T47D (cell line): ENCODE measurements at places on chromosomes 16 and 17.

- DNase-seq: no peak
Observed at GRCh38 chr16:86581458-86581857, 3.1 kb downstream of the FOXL1 start.

- no peak for DNase-seq
Observed at GRCh38 chr17:82443465-82444283, 6.9 kb downstream of the CYBC1 start.

GRCh38 chr16:68265078-68265920 is 973 bp downstream of the SLC7A6 start:
- DNase-seq: peak; percentile 84

- DNase-seq: no peak
Observed at GRCh38 chr16:67116388-67117311, 6.9 kb downstream of the PHAF1 start.

DNA sequence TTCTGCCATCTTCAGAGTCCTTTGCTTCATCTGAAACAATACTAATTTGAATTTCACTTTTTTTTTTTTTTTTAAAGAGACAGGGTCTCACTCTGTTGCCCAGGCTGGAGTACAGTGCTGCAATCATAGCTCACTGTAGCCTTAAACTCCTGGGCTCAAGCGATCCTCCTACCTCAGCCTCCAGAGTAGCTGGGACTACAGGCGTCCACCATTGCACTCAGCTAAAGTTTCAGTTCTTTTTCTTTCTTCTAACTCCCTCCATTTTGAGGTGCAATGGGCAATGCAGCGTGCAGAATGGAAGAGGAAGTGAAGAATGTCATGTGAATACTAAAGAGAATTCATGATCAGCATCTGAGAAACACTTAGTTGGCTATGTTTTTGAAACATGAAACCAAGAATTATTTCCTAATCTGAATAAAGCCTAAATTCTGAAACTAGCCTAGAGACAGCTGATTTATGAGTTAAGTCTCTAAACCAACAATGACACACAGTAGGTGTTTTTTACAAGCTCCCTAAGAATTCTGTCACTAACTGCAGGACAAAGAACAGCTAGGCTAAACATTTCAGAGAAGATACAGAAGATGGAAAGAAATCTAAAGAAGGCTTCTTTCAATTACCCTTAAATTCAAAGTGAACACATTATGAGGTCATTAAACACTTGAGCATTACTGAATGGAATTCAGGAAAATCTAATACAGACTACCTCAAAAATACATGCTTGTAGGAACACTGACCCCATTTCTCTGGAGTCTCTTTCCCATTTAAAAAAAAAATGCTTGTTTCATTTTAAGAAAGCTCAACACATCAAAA is 21.0 kb downstream of the SNN start:
- no peak for DNase-seq
